ENCODE measurements at places on chromosomes 13 and 19. TPM values are rescaled to one million over a fixed set of nuclear protein-coding genes. Genes with fewer than 3 reads are reported as not detected.

The HS6ST3 gene
- total RNA-seq = not detected

The TNFRSF19 gene
- 2.8 TPM for total RNA-seq

The TUBA3C gene
- not detected for total RNA-seq

The PGLYRP2 gene
- total RNA-seq = not detected

The OVOL3 gene
- total RNA-seq = 0.45 TPM

The GPR4 gene
- 0.29 TPM for total RNA-seq

The CAMSAP3 gene
- total RNA-seq = 4.1 TPM

The KIR2DL4 gene
- not detected for total RNA-seq

The DZIP1 gene
- 12.3 TPM for total RNA-seq

The ZNF230 gene
- 2.2 TPM for total RNA-seq

The PLK5 gene
- not detected for total RNA-seq

The OR7D2 gene
- total RNA-seq = not detected

The U2AF2 gene
- total RNA-seq = 276 TPM

The ATXN8OS gene
- total RNA-seq = not detected

The RETN gene
- not detected for total RNA-seq

The HTR2A gene
- not detected for total RNA-seq

The SELENOV gene
- not detected for total RNA-seq

The BRSK1 gene
- total RNA-seq = 3.1 TPM

The LATS2 gene
- total RNA-seq = 10.7 TPM

The PSG6 gene
- total RNA-seq = not detected

The KLHL1 gene
- not detected for total RNA-seq

The CDC42EP5 gene
- not detected for total RNA-seq

The IGFL1 gene
- total RNA-seq = 2.5 TPM

The PODNL1 gene
- total RNA-seq = 1.3 TPM

The CGB3 gene
- not detected for total RNA-seq

The VSTM2B gene
- total RNA-seq = not detected

The DOHH gene
- 16.6 TPM for total RNA-seq

The ATP4A gene
- not detected for total RNA-seq

All from A549 treated with Hydrocortisone at 1 μM for 4 hours (cell line).